ENCODE measurements at places on chromosomes 6 and 20.

GRCh38 chr6:130425537-130425936, 59.7 kb downstream of the TMEM200A start:
- DNase-seq: no peak

DNA sequence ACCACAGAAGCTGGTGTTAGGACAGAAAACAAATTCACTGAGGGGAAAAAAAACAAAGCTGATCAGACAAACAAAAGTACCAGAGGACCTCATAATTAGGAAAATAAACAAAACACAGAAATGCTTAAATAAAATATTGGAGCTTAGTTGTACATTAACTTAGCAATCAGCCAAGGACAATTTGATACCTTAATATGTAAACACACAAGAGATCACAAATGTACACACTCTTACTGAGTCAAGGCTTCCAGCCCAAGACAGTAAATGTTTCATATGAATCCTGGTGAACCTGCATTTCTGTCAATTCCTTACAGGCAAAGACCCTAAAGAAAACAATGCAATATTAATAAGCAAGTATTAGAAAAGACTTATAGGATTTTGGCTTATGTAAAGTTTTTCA, 62.0 kb upstream of the SPTLC3 start:
- DNase-seq: no peak

GRCh38 chr20:44494681-44495080, 19.0 kb downstream of the TTPAL start:
- DNase-seq: no peak

DNA sequence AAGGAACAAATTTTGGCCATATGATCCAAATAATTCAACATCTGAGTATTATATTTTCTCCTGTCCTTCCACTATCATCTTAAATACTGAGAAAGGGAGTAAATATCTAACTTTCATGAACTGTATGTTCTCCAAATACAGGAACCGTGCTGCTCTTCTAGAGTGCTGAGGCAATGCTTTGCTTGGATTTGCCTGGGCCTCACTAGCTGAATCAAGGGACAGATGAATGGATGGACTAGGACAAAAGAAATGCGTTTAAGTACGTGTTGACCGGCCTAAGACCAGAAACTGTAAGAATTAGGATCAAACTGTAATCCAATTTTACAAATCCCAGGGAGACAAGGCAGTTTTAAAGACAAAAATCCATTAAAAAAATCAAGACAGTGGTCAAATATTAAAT, 362.4 kb upstream of the RUNX2 start:
- no peak for DNase-seq

- DNase-seq: no peak
These were observed 57.2 kb upstream of the MYL9 start for GRCh38 chr20:36483919-36484808.

- no peak for DNase-seq
These were observed 157.1 kb upstream of the THEMIS start for GRCh38 chr6:128057946-128058345.

GRCh38 chr6:6911391-6911790, 196.4 kb upstream of the RREB1 start:
- DNase-seq: no peak

- DNase-seq: no peak
These were observed 55.1 kb downstream of the KIAA0408 start for GRCh38 chr6:127404133-127404532.

DNA sequence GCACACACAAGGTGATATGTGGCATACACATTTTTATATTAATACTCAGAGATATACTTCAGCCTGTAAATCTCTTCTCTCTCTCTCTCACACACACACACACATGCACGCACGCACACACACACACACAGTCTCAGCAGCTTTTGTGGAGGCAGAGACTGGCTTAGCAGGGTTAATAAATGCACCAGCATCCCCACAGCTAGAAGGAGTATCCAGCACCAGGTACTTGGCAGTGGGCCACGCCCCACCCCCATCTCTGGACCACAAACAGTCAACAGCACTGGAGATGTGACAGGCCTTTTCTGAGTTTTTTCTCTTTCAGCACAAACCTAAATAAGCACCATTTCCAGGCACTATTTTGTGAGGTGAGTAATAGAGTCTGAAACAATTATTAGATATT, 47.3 kb upstream of the LRFN2 start:
- no peak for DNase-seq

GRCh38 chr6:52571099-52571755, 5.6 kb downstream of the TRAM2 start:
- no peak for DNase-seq

- DNase-seq: no peak
These were observed 12.6 kb downstream of the SRC start for GRCh38 chr20:37358366-37359150.

DNA sequence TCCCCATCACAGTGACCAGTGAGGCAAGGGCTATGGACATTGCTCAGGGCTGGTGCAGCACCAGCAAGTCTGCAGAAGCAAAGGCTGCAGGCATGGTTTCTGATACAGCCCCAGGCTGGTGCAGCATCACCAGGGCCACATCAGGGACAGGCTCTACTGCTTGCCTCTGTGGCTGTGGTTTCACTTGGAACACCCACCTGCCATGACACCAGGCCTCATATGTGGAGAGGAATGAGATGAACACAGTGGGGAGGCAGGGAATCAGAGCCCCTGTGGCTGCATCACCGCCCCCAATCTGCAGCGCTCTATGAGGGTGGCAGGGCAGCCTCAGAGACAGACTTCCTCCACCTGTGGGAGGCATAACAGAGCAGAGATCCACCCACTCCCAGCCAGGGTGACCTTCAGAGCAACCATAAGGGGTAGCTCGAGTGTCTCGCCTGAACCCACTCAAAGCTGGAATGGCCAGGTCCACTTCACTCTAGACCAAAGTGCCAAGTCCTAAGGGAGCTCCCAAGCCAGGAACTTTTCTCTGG, 7.9 kb downstream of the RING1 start:
- DNase-seq: no peak

DNA sequence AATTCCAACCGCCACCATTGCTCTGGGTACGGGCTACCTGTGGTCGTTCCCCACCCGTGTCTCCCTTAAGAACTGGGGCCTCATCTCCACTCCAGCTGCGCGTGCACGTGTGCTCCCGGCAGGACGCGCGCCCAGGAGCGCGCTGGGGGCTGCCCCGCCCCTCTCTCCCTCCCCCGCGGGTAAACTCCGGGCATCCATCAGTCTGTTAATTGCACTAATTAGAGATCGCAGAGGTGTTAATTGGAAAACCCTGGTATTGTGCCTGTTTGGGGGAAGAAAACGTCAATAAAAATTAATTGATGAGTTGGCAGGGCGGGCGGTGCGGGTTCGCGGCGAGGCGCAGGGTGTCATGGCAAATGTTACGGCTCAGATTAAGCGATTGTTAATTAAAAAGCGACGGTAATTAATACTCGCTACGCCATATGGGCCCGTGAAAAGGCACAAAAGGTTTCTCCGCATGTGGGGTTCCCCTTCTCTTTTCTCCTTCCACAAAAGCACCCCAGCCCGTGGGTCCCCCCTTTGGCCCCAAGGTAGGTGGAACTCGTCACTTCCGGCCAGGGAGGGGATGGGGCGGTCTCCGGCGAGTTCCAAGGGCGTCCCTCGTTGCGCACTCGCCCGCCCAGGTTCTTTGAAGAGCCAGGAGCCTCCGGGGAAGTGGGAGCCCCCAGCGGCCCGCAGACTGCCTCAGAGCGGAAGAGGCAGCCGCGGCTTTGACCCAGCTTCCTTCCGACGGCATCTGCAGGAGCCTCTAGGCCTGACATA, 14.4 kb downstream of the FOXP4 start:
- no peak for DNase-seq

DNA sequence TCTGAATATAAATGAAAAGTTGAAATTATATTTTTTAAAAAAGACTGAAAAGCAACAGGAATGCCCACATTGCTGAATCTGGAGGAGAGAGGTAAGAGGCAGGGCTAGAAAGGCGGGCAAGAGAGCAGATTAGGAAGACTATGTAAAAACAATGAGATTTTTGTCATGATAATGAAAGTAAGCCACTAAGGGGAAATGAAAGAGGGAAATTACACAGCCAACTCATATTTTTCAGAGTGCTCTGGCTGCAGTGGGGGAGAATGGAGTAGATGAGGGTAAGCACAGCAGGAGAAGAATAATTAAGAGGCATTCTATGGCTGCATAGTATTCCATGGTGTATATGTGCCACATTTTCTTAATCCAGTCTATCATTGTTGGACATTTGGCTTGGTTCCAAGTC, 281.9 kb downstream of the PKHD1 start:
- no peak for DNase-seq

DNA sequence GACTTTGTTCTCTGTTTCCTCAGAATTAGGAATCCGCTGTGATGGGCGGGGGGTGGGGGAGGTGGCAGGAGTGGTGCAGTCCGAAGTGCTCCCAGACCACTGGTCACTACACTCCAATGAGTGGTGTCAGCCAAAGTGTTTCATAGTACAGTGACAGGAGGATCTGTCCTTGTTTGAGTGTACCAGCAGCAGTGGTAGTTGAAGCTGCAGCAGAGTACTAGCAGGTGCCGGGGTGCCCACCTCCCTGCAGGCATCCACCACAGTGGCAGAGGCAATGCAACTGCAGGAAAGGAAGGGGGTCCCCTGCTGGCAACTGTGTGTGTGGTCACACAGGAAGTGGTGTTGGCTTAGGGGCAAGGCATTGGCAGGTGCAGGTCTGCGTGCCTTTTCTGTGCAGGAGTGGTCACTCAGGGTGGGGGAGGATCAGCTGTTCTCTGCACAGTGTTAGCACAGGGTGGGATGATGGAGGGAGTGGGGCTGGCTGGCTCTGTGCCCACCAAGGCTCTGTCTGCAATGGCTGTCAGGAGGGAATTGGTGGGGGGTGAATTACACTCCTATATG, 9.7 kb downstream of the HLA-DOB start:
- no peak for DNase-seq

DNA sequence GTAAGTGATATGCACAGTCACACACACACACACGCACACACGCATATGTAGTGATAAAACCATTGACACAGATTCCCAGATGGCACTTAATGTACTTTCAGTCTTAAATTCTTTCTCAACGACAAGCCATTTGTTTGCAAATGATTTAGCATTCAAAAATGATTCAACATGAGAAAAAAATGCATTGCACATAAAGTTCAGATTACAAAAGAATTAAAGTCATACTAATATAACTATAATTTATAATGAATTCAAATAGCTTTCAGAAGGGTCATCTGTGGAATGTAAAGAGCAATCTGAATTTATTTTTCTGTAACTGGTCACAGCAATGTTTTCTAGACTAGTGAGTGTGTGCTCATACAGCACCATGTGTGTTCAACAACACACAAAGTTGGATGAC, 521.6 kb upstream of the ZNF337 start:
- DNase-seq: no peak

GRCh38 chr6:14865531-14866100, 380.3 kb upstream of the JARID2 start:
- DNase-seq: no peak

DNA sequence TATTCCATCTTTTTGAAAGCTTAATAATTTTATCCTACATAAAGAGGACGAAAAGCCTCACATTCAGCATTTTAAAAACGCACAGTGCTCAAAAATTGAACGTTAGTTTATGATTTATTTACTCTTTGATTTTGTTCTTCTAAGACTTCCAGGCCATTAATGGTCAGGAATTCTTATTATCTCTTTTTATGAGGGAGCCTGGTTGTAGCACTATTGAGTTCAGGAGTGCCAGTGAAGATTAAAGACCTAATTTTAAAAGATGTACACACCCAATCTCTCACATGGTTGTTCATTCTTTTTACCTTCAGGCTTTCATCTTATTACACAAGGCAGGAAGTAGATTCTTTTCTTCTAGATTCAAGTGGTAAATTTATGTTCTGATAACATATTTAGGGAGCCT, 68.6 kb downstream of the HDDC2 start:
- no peak for DNase-seq

GRCh38 chr6:87237804-87238203, 82.4 kb downstream of the ZNF292 start:
- peak; percentile 30 for DNase-seq

- peak; percentile 24 for DNase-seq
These were observed 93.7 kb downstream of the KCNB1 start for GRCh38 chr20:49388744-49389143.

DNA sequence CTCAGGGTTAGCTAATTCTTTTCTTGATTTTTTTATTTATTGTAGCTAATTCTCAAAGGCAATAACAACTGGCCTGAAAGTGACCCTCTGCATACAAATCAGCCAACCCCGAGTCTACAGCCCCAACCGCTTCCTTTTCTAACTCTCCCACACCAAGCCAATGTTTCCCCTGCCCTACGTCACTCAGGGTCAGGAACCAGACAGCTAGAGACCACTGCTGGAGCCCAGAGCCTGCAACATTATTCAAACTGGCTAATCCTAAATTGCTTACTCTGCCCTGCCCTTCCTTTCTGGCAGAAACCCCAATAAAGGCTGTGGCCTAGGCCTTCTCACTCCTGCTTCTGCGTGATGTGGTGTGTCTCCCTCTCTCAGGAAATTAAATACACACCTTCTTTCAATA, 320.7 kb downstream of the CBLN4 start:
- no peak for DNase-seq

DNA sequence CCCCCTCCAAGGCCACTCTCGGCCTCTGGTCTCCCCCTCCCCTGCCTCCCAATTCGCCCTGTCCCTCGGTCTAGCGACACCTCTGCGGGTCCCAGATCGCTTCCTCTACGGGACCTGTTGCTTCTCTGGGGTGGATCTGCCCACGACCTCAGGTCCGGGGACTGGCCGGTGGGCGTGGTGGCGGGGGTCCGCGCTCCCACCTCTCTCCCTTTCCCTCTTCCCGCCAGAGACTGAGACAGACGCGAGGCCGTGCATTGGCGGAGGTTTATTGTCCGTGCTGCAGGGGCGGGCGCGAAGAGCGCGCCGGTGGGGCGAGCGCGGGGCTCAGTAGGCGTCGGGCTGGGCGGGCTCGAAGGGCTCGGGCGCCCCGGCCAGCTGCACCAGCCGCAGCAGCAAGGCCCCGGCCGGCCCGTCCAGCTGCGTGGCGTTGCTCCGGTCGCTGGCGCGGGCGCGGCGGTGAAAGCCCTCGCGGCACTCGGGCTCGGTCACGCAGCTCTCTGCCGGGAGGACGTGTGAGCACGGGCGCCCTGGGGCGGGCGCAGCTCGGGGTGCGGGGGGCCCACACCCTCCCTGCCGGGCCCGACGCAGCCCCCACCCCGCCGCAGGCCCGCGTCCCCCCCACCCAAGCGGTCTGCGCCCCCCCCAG, 2.1 kb downstream of the AVP start:
- DNase-seq: no peak

- DNase-seq: no peak
These were observed 92.4 kb downstream of the NCR2 start for GRCh38 chr6:41427642-41428335.

GRCh38 chr6:51093871-51094270, 275.2 kb downstream of the TFAP2B start:
- DNase-seq: no peak

- DNase-seq: no peak
These were observed 9.6 kb upstream of the CPNE5 start for GRCh38 chr6:36848658-36849441.
